Right ventricle myocardium inferior (tissue), 1 donor: ENCODE measurements at places on chromosomes 1 and 21.

DNA sequence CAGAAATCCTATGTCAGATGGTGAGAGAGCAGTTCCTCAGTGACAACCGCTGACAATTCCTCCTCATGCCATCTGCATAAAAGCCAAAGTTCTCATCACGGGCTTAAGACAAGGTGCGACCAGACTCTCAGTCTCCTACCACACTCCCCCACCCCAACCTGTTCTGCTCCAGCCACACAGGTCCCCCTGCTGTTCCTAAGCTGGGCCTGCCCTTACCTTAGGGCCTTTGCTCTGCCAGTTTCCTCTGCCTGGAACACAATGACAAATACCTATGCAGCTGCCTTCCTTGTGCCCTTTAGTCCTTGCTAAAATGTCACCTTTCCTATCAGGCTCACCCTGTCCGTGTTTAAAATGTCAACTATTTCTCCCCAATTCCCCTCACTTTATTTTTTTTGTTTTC, 382.2 kb downstream of the NTNG1 start:
- no peak for DNase-seq

GRCh38 chr21:27108228-27108627, 141.3 kb upstream of the ADAMTS5 start:
- no peak for DNase-seq

DNA sequence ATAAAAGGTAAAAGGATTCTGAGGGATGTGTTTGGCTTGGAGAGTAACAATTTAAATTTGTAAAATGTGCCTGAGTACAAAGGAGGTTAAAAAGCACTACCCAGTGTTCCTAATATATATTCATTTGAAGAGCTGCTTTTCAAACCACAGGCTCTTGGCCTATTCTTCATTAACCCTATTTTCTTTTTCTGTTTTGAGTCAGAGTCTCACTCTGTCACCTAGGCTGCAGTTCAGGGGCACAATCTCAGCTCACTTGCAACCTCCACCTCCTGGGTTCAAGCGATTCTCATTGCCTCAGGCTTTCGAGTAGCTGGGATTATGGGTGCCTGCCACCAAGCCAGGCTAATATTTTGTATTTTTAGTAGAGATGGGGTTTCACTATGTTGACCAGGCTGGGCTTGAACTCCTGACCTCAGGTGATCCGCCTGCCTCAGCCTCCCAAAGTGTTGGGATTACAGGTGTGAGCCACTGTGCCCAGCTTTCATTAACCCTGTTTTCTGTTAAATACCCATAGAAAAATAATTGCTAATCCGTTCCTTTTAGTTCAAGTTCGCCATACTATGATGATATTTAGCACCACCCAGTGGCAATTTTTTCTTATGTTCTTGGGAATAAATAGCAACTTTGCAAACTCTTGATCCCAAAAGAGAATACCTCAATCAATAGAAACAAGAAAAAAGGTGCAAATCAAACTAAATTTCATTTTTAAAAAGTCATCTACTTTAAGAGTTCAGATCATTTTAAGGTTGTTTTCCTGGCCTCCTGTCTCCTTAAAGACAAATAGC, 30.5 kb downstream of the ZBTB8OS start:
- DNase-seq, result no peak

DNA sequence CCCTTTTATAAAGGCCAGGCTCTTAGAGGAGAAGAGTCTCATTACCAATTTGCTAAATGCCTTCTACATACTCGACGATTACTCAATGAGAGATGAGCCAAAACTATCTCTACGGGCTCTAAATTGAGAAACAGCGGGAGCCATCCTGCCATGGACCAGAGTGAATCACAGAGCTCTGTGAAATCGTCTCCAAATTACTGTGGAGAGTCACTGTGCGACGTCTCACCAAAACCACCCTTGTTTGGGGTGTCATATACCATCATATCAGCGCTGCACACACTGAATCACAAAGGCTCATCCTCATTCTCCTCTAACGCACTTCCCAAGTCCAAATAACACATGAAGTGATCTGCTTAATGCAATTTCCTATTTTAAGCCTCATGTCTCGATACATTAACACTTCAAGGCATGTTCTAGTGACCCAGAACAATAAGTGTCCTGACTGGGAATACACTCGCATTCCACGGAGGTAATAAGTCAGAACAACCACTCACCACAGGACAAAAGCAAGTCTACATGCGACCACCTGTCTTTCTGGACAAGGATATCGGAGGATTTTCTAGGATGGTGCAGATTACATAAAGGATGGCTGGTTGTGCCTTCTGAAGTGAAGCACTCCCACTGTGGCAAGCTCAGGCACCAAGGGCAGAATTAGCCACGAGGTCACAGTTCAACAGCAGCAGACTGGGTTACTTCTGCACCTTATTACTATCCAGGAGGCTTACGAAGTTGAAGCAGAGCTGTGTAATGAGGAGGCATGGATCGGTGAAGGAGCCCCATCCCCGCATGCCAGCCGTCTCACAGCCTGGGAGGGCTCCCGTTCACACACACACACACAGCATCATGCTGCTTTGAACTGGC, 44.3 kb downstream of the NID1 start:
- DNase-seq, result no peak

- DNase-seq, result no peak
Observed at GRCh38 chr1:63316598-63316983, 5.8 kb upstream of the FOXD3 start.

GRCh38 chr1:237235091-237235490, 193.1 kb downstream of the RYR2 start:
- DNase-seq, result no peak

DNA sequence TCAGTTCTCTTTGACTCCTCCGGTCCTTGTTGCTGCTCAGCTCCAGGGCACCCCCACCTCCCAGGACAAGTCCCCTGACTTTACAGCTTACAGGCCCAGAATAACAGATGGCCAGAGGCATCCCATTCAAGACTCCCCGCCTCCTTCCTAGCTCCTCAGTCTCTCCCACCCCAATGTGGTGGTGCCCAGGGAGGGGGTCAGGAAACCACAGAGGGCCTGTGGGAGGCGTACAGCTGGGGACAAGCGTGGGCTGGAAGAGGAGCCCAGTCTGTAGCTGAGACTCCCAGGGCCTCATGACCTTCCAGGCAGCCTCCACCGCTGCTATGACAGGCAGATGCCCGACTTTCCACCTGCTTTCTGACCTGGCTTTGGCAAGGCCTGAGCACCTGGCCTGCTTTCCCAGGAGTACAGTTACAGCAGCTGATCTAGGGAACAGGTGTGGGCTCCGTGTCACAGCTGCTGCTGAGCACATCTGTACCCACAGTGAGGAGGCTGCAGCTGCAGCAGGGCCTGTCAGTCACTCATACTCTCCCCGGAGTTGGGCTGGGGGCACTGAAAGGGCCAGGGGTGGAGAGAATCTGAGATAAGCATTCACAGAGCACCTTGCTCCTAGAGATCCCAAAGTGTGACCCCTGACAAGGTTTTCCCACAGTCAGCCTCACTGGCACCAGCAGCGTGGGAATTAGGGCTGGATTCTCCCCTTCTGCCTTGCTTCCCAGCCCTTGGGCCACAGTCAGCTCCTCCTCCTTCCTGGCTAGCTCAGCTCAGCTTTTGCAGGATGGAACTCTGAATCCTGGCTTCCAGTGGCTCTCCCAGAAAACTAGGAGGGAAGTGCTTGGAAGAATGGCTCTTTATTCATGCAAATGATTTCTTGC, 7.1 kb upstream of the NAV1 start:
- DNase-seq, result no peak

DNA sequence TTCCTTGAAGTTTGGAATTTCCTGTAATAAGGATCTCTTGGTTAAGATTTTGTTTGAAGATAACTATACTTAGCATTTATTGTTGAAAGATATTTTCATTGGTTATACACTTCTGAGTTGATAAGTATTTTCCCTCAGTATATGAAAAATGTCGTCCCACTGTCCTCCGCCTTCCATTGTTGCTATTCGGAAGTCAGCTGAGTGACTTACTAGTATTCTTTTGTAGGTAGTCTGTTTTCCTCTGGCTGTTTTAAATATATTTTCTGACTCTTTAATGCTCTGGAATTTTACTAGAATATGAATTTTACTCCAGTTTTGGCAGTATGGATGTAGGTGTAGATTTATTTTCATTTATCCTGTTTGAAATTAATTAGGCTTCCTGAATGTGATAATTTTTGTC, 498.7 kb upstream of the NFIA start:
- no peak for DNase-seq

DNA sequence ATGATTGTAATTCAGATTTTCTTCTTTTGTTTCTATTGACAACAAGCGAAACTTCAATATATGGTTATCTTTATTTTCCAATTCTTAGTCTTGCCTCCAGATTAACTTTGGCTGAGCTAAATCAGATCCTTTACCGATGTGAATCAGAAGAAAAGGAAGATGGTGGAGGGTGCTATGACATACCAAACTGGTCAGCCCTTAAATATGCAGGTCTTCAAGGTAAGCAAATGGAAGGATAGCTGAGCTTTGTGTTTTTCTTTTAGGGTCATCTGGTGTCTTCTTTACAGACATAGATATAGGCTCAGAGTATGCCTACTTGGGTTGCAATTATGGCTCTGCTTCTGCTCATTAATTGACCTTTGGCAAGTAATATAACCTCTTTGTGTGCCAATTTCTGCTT, 37.7 kb downstream of the AGL start:
- DNase-seq, result no peak

- DNase-seq, result no peak
Observed at GRCh38 chr1:245105815-245106410, 48.9 kb upstream of the KIF26B start.
